H1 (cell line): ENCODE measurements at places on chromosomes 6 and 20. TPM values are rescaled to one million over a fixed set of nuclear protein-coding genes. Genes with fewer than 3 reads are reported as not detected.

BCAS1 gene
- total RNA-seq = 0.19 and 0.27 TPM in 2 replicates

TBXT gene
- 0.24 and 0.25 TPM in 2 replicates for total RNA-seq

CRIP3 gene
- 37.6 and 46.3 TPM in 2 replicates for total RNA-seq

UTRN gene
- 91.2 and 112 TPM in 2 replicates for total RNA-seq

FHL5 gene
- total RNA-seq = not detected in 2 replicates

ZC2HC1B gene
- total RNA-seq = not detected in 2 replicates

BEND3 gene
- total RNA-seq = 38.8 and 40.8 TPM in 2 replicates

CAGE1 gene
- 0.09 TPM in 1 of 2 replicates, not detected in the other for total RNA-seq

MYBL2 gene
- total RNA-seq = 207 and 208 TPM in 2 replicates

REV3L gene
- total RNA-seq = 5.0 and 6.6 TPM in 2 replicates

SLC17A9 gene
- total RNA-seq = 31.1 and 35.2 TPM in 2 replicates

BEND6 gene
- 1.9 and 2.1 TPM in 2 replicates for total RNA-seq

KIAA1755 gene
- not detected in 2 replicates for total RNA-seq

C20orf141 gene
- not detected in 2 replicates for total RNA-seq

PNPLA1 gene
- not detected in 2 replicates for total RNA-seq

MEP1A gene
- total RNA-seq = not detected in 2 replicates

DNA sequence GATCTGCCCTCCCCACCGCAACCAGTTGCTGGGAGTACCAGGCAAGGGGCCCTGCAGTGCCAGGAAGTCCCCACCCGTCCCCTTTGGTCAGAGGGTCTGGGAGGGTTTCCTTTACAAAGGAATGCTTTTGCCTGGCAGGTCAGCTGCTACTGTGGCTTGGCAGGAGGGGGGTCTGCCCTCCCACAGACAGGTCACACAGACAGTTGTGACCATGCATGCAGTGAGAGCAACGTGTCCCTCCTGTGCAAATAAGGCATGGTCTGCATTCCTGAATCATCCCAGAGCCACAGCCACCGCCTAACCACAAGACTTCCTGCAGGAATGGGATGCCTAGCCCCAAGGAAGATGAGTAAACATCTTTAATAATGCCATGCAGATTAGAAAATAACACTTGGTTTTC lies 439 bp upstream of the F13A1 start:
- no peak for DNase-seq

GRCh38 chr6:33277663-33278391 lies 904 bp downstream of the B3GALT4 start:
- DNase-seq = peak; percentile 65

DNA sequence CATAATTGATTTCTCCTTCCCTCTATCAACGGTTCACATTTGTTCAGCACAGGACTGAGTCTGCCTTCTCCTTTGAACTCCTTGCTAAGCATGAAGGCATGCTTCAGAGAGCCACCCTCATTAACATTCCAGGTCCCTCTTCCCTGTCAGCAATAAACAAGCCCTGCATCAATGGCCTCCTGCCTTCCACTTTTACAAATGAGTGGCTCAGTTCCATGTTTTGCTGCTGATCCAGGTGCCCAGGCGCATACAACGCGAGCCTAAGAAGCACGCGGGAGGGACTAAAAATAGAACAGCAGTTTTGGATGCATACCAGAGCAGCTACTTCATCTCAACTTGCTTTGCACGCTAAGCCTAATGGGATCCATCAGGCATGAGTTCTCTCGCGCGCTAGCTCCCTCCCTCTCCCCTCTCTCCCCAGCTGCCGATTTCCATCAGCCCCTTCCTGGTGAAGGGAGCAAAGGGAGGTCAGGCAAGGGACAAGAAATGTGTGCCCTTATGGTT lies 53.4 kb downstream of the TRAF3IP2 start:
- DNase-seq = peak; percentile 51

- DNase-seq = no peak
These were observed 554.5 kb upstream of the AGPAT4 start for GRCh38 chr6:161828355-161828754.

DNA sequence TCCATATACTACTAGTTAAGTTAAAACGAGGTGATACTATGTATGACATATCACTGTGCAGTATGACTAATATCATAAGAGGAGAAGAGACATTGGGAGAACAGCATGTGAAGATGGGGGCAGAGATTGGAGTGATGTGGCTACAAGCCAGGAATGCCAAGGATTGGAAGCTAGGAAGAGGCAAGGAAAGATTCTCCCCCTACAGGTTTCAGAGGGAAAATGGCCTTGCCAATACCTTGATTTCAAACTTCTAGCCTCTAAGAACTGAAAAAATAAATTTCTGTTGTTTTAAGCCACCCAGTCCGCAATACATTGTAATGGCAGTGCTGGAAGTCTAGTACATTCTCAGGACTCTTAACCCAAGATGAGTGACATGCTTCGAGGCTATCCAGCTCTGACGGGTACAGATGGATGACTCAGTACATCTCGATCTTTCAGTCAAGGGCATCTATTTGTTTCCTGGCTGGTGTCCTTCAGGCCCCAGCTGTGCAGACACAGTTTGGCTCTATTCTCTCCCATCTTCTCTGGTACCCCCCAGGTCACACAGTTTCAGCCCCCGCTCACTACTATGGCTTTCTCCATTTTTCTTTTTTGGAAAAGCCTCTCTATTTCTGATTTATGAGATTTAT lies 55.5 kb upstream of the THEMIS start:
- DNase-seq = peak; percentile 1

DNA sequence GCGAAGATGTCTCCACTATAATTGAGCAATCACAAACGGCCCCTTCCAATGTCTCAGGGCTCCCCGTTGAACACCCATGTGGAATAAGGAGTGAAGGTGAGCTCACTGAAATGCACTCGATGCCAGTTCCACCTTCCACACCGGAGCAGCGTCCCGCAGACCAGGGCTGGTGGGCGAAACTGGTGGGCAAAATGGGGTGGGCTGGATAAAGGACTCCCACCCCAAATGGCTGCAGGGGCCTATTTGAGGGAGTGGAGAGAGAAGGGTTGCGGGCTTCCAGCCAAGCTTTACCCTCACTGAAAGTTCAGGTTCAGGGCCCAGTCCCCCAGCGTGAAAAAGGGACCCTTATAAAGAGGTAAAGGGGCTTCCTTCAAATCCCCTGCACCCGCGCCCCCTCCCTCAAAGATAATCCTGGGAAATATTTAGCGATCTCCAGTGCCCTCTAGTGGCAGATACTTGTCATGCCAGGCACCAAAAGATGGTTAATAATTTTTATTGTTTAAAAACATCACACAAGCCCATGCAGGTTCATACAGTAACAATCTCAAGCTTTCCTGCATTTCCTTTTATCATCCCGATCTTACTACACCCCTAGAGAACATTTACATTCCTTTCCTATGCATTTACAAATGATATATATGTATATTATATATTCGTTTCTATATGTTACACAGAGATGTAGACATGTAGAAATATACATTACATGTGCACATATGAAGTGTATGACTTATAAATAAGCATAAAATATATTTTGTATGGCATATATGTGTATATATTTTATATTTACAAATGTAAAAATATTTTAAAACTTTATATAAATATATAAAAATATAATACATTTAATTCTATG lies 58.2 kb upstream of the NKX2-2 start:
- no peak for DNase-seq

GRCh38 chr6:89508755-89509563 lies 76.0 kb downstream of the ANKRD6 start:
- no peak for DNase-seq

GRCh38 chr6:168715643-168716481 lies 274.9 kb downstream of the SMOC2 start:
- DNase-seq = no peak

- DNase-seq = no peak
These were observed 21.2 kb upstream of the BHLHE23 start for GRCh38 chr20:63027922-63028389.

GRCh38 chr6:114304304-114304887 lies 38.4 kb downstream of the HS3ST5 start:
- no peak for DNase-seq

DNA sequence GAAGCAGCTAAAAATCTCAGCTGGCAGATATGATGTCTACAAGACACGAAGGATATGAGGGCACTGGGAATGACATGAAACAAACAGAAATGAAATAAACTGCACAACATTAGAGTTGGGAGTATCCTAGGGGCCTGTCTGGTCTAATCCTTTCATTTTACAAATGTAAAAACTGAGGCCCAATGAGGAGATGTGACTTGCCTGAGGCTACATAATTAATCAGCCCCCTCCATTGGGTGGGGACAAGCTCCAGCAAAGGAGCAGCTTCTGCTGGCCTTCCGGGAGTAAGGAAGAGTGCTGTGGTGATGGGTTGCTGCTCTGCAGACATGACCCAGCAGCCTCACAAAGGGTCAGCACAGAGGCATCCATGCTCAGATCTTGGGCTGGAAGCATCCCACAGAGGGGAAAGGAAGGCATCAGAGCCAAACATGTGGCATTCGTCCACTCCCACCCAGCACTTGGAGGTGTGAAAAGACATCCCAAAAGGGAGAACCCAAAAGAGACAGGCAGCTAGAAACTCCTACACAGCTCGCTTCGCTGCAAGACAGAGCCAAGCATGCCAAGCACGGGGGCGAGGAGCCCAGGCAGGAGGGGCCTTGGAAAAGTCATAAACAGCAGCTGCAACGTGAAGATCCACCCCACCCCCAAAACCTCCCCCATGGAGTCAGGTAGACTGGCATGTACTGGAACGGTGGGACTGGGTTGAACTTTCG lies 183.7 kb downstream of the UNC5CL start:
- DNase-seq = no peak

- no peak for DNase-seq
These were observed 9.4 kb upstream of the ARFGEF2 start for GRCh38 chr20:48912065-48912464.

GRCh38 chr6:32168807-32169591 lies 4.6 kb downstream of the EGFL8 start:
- DNase-seq = no peak

- no peak for DNase-seq
These were observed 15.3 kb upstream of the SULF2 start for GRCh38 chr20:47800623-47801022.

DNA sequence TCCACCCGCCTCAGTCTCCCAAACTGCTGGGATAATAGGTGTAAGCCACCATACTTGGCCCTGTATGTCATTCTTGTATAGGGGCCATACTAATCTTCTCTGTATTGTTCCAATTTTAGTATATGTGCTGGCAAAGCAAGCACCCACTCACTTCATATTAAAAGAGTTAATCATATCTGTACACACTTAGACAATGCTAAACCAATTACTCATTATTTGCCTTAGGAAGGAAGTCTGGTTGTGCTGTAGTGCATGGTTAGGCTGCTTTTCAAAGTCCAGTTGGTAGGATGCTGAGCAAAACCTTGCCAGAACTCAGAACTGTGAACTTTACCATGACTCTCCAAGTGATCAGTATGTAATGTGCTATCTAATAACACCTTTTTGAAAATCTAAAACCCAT lies 88.6 kb downstream of the LIN28B start:
- no peak for DNase-seq

- no peak for DNase-seq
These were observed 87.5 kb upstream of the TOP1 start for GRCh38 chr20:40941133-40941610.

- DNase-seq = no peak
These were observed 56.2 kb downstream of the SNX9 start for GRCh38 chr6:157879034-157879872.

GRCh38 chr20:16672299-16672698 lies 57.5 kb upstream of the SNRPB2 start:
- no peak for DNase-seq

GRCh38 chr6:69988458-69989126 lies 122.2 kb downstream of the COL19A1 start:
- DNase-seq = no peak

GRCh38 chr6:157328108-157328692 lies 4.9 kb upstream of the TMEM242 start:
- DNase-seq = no peak

GRCh38 chr20:60447703-60448102 lies 489.5 kb downstream of the CDH26 start:
- no peak for DNase-seq

DNA sequence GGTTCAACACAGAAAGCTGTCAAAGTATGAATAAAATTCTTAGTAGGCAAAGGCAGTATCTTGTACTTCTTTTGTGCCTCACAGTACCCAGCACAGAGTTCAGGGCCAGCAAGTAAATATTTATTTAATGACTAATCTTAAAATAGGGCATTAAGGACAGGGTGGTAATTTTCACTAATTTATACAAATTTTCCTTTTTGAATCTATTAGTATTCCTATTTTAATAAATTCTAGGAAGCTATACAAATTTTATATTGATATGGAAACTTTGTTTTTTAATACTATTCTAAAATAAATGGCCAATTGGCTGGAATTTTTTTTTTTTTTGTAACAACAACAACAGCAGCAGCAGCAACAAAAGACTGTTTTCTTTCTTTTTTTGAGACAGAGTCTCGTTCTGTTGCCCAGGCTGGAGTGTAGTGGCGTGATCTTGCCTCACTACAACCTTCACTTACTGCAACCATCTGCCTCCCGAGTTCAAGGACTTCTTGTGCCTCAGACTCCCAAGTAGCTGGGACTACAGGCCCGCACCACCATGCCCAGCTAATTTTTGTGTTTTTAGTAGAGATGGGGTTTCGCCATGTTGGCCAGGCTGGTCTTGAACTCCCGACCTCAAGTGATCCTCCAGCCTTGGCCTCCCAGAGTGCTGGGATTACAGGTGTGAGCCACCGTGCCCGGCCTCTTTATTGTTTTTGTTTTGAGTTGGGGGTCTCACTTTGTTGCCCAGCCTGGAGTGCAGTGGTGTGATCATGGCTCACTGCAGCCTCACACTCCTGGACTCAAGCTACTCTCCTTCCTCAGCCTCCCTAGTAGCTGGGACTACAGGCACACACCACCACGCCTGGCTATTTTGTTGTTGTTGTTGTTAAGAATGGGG lies 85.2 kb downstream of the FKBP5 start:
- no peak for DNase-seq

- no peak for DNase-seq
These were observed 30.1 kb upstream of the CCR6 start for GRCh38 chr6:167092672-167093339.

DNA sequence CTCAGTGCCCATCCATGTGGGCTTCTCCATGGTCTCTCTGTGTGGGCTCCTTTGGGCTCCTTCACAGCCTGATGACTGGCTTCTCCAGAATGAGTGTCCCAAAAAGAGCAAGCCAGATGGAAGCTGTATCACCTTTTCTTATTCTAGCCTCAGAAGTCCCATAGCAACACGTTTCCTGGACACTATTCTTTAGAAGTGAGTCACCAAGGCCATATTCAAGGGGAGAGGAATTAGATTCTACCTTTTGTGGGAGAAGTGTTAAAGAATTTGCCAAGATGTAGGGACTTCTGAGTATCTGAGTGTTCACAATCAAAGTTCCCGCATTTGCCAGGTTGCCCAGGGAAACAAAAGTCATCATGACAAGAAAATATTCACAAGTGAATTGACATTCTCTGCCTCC lies 20.7 kb upstream of the TBC1D22B start:
- no peak for DNase-seq

DNA sequence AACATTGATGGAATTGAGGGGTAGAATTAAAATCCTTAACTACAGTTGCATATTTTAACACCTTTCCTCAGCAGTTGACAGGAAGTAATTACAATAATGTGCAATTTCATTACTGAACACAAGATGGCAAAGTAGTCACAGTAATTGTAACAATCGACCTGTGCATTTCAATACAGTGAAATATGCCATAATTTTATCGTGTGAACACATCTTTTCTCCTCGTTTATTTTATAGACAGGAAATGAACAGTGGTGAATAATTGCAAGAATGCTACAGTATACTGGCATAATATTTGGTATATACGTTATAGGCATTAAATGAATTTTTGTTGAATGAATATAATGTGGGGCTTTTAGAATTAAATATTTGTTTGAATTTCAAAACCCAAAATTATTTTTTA lies 25.0 kb downstream of the CYB5R4 start:
- no peak for DNase-seq
